ENCODE measurements at places on chromosomes 1 and 21. TPM values are rescaled to one million over a fixed set of nuclear protein-coding genes. Genes with fewer than 3 reads are reported as not detected.

FBXO42 gene
- 24.4 TPM for total RNA-seq

CORT gene
- not detected for total RNA-seq

YRDC gene
- 24.0 TPM for total RNA-seq

PGLYRP4 gene
- total RNA-seq, result not detected

IGSF9 gene
- total RNA-seq, result 0.13 TPM

MIA3 gene
- 32.7 TPM for total RNA-seq

TESK2 gene
- total RNA-seq, result 1.6 TPM

CXADR gene
- 7.1 TPM for total RNA-seq

DAB1 gene
- total RNA-seq, result not detected

FCER1A gene
- not detected for total RNA-seq

SELENBP1 gene
- total RNA-seq, result 27.0 TPM

RHCE gene
- total RNA-seq, result 1.3 TPM

F13B gene
- not detected for total RNA-seq
